ENCODE measurements at places on chromosomes 7 and 10.
A peak's percentile ranks its signal among the peaks of the same experiment; 100 is the strongest.

GRCh38 chr7:45590679-45591057 is 16.5 kb downstream of the ADCY1 start:
- DNase-seq = no peak

- no peak for DNase-seq
These were observed 69.8 kb upstream of the INSIG1 start for GRCh38 chr7:155227788-155228458.

DNA sequence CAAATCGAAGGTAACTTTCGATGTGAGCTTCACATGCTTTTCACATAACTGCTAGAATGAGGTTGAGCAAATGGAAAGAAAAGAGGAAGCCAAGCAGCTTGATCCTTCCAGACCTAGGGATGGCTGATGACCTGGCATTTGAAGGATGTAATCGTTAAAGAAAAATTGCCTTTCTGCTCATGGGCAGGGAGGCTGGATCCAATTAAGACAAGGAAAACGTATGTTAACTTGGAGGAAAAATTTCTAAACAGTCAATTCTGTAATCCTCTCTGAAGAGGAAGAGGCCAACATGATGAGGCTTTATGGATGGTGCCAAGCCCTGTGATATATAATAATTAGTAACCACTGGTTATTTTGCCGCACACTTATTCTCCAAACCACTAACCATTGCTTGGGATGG is 12.5 kb downstream of the GRK5 start:
- DNase-seq = no peak

- DNase-seq = no peak
These were observed 366.4 kb downstream of the INHBA start for GRCh38 chr7:41336455-41336952.

DNA sequence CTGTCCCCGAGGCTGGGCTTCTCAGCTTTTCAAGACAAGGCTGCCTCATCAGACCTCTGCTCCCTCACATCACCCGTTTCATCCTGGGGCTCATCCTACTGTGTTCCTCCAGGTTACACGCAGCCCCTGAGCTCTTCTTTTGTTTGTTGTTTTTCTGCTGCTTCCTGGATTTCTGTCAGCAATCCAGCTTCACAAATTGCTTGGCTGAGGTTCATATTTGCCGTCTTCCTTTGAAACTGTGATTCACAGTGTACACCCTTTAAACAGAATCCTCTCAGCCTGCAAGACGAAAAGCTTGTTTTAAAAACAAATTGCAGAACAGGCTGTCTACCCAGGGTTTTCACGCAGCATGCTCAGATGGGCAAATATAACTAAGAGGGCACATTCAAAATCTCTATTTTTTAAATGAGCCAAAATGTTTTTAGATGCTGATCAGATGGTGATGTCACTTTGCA is 39.1 kb upstream of the PARD3 start:
- no peak for DNase-seq

GRCh38 chr10:97861097-97861750 is 11.6 kb downstream of the GOLGA7B start:
- DNase-seq = peak; percentile 20

DNA sequence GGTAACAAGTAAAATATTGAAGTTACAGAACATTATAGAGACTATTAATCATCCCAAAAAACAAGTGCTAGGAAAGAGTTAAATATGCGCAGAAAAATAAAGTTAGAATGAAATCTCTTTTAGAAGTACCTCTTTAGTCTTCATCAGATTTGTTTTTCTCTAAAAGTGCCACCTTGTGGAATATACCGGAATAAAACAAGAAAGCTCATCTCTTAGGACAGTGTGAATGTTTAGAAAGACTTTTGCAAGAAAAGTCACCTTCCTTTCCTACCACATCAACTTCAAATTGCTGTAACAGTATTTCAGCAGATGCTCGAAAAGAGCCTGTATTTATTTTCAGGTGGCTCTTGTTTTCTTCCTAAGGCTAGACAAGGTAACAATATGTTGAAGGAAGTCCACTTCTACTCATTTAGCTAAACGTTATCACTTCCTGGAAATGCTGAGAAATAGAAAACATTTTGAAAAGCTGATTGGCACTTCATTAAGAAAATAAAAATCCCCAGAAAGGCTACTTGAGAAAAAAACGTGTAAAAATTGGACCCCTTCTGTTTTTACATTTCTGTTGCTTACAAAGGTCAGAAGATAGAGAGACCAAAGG is 19.8 kb upstream of the FAM133B start:
- DNase-seq = no peak
